ENCODE measurements at places on chromosomes 12 and 14.

DNA sequence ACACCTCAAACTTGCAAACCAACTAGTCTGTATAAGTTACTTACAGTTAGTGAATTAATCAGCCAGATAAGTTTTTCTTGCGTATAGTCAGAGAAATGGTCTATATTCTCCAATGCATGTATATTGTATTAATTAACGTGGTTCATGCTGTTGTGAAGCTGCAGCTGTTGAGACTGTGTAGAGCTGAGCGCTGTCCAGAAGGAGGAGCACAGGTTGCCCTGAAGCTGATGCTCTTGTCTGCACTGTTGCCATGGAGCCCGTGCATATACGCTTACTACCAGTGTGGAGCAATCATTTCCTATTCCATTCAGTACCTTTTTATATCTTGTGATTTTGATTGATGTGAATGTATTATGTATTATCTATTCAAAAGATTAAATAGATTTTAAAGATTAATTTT lies 74.3 kb upstream of the ARID2 start:
- DNase-seq, result no peak

GRCh38 chr12:71090971-71091370 lies 66.8 kb downstream of the TSPAN8 start:
- DNase-seq, result no peak

GRCh38 chr12:44708218-44708617 lies 167.9 kb downstream of the NELL2 start:
- DNase-seq, result no peak

GRCh38 chr14:38884109-38884508 lies 218.9 kb downstream of the SEC23A start:
- DNase-seq, result no peak

- no peak for DNase-seq
Observed at GRCh38 chr14:58562141-58562540, 75.6 kb upstream of the DACT1 start.

DNA sequence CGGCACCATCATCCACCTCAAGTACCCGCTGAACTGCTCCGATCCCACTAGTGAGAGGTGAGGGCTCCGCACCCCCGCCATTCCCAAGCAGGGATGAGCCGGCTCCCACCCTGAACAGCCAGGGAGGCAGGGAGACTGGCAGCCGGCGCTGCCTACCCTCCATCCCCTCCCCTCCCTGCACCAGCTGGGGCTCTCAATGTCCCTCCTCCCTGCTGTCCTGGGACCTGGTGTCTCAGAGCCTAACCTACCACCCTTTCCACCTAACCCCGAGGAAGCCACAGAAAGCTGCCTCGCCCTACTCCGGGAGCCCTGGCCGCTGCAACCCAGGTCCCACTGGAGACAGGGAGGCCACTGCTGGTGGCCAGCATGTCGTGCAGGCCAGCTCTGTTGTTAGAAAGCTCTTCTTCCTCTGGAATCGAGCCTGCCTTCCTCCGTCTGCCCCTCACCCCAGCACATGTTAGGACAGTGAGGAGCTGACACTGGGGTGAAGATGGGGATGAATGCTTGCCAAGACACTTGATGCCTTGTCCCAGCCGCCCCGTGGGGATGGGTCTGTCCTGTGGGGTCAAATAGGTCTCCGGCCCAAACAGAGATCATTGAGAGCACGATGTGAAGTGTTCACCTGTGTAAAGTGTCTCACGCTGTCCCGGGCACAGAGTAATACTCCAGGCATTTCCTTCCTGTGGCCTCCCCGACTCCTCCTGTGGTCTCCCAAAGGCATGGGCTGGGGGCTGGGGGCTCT lies 1.1 kb downstream of the PTPN6 start:
- no peak for DNase-seq

DNA sequence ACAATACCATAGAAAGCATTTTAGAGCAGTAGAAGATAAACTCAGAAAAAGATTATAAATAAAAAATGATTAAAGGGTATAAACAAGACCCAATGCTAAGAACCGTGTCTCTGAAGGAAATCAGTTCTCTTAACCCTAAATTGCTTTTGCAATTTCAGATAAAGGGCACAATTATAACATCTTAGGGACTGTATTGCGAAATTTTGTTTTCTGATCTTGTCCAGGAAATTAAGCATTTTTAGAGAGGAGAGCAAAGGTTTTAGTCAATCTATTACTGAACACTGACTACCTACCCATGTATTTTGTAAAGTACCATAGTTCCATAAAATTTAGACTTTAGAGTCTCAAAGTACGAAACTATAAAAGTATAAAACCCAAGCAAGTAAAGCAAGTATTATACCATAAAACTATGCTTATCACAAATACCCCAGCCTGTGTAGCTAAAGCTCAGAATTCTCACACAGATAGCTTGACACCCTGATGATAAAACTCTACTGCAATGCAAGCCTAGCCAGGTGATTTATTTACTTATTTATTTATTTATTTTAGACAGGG lies 6.8 kb upstream of the CHPT1 start:
- DNase-seq, result no peak

- DNase-seq, result no peak
Observed at GRCh38 chr12:132623072-132623869, 4.7 kb downstream of the P2RX2 start.

DNA sequence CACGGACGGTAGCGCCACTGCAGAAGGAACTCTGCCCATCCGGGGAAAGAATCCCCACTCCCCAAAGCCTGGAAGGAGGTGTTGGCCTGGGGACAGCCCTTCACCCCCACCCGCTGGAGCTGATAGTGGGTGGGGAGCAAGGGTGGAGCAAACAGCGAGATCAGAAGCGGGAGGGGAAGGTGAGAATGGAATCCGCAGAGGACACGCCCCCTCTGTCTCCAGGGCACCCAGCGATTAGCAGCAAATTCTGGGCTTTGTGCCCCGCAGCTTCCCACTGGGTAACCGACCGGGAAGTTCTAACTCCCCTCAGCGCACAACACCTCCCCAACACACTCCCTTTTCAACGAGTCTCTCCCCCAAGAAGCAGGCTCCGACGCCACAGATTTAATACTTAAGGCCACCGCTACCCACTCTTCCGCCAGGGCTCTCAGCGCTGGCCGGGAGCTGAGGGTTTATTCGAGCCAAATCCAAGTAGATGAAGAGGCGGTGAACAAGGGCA lies 1.4 kb downstream of the SLC25A29 start:
- DNase-seq, result peak; percentile 83

GRCh38 chr12:89875809-89876208 lies 167.2 kb upstream of the ATP2B1 start:
- no peak for DNase-seq

GRCh38 chr14:76328457-76329137 lies 47.3 kb upstream of the ESRRB start:
- DNase-seq, result no peak

DNA sequence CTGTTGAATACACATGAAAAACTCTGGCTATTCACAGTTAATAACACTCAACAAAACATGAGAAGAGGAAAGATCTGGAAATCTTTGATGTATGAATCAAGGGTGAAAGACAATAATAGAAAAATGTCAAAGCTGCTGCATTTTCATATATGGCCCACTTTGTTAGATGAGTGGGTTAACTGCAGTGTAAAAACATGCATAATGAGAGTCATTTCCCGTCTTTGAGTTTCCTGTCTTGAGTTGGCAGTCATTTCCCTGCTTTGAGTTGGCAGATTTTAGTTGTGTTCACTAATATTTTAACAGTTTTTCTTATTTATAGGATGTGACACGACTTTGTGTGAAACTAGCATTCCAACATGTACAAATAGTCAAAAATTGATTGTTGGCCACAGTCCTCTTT lies 87.9 kb upstream of the PTPRQ start:
- DNase-seq, result no peak

GRCh38 chr14:87679866-87680265 lies 313.1 kb downstream of the GALC start:
- DNase-seq, result no peak

DNA sequence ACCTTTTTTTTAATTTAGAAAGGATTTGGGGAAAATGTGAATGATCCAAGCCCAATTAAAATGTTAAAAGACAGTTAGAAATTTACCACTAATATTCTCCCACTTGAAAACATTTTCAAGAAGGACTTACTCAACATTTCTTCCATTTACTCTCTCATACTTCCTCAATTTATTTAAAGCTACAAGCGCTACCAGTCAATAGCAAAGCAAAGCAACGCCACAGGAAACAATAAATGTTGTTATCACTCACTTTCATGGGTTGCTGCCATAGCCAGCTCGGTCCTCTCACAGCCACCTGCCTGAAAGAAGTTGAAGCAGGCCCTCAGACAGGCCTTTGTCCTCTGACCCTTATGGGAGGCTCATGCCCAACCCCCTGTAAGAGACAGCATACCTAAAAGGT lies 6.0 kb upstream of the SOS2 start:
- DNase-seq, result no peak
